SJCRH30 (cell line): ENCODE measurements at places on chromosomes 5 and 9. TPM values are rescaled to one million over a fixed set of nuclear protein-coding genes. Genes with fewer than 3 reads are reported as not detected.

GRCh38 chr9:93221044-93221443, 37.1 kb downstream of the WNK2 start:
- H3K36me3 ChIP-seq: no peaks in the 10 kb centered on the region
- H3K27me3 ChIP-seq: no peaks in the 10 kb centered on the region; the same call in 1 of the 2 replicates
- no peak overlapping the region for H3K27ac ChIP-seq
- DNase-seq: no peak

DNA sequence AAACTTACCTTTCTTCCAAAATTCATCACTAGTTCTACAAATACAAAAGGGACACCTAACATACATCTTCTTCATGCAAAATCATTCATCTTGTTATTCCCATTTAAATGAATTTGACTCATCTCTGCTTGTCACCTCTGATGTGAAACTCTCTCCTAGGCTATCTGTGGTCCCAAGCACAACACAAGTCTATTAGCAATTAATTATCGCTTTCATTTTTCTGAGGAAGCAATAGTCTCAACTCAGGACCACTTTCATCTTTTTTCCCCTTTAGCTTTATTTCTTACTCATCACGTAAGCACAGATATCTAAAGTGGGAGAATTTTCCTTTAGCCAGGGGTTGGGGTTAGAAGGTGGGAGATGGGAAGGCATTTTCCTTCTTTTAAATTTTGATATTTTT, 131.9 kb downstream of the ST8SIA4 start:
- DNase-seq: no peak
- no peak overlapping the region for H3K27ac ChIP-seq
- no peaks in the 10 kb centered on the region for H3K36me3 ChIP-seq
- H3K4me1 ChIP-seq: no peaks in the 10 kb centered on the region

GRCh38 chr5:126341906-126342630, 81.1 kb upstream of the GRAMD2B start:
- H3K27me3 ChIP-seq: no peaks in the 10 kb centered on the region
- no peaks in the 10 kb centered on the region for H3K4me1 ChIP-seq

Gene PRSS3
- not detected in 2 replicates for total RNA-seq

Gene IL9
- total RNA-seq: not detected in 2 replicates
